Trophoblast cell (in vitro differentiated cells and primary cell): ENCODE measurements at places on chromosomes 5 and 9.

DNA sequence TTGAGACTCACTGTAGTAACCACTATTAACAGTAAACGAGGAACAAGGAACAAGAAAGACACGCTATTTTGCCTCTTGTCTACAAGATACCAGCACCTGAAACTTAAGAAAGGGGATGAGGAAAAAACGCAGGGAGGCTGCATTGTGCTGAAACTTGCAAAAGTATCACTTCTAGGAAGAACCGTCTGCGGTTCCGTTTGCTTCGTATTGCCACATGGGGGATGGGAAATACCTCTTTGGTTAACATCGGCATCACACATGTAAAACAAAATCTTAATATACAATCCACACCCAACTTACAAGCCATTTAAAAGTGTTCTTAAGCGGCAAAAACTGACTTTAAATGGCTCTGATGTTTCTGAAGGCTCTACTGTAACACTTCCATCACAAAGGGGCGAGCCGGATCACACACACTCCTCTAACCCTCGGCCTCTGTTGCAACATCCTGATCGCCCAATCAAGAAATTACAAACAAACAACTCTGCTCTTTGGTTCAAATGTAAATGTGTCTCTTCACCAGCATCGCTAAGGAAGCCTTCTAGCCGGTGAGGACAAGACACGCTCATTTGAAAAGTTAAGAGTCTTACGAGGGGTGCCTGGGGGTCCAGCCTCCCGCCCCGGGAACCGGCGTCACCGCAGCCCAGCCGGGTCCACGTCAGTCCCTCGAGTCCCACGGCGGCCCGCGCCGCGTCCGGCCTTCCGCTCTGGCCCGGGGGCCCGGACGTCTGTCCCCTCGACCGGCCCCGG lies 621 bp downstream of the SEC16A start:
- peak; percentile 57 for DNase-seq

DNA sequence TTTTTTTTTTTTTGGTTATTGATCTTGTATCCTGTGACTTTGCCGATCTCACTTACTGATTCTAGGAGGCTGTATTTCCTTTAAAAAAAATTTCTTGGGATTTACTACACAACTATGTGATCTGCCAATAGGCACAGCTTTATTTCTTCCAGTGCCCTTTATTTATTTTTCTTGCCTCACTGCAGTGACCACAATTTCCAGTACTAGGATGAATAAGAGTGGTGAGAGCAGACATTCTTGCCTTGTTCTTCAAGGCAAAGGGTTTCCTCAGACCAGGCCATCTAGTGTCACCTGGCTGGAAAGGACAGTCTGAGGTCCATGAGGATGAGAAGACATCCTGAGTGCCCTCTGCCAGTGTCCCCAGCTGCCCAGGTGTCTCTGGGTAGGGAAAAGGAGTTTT lies 265.4 kb downstream of the SPOCK1 start:
- no peak for DNase-seq

DNA sequence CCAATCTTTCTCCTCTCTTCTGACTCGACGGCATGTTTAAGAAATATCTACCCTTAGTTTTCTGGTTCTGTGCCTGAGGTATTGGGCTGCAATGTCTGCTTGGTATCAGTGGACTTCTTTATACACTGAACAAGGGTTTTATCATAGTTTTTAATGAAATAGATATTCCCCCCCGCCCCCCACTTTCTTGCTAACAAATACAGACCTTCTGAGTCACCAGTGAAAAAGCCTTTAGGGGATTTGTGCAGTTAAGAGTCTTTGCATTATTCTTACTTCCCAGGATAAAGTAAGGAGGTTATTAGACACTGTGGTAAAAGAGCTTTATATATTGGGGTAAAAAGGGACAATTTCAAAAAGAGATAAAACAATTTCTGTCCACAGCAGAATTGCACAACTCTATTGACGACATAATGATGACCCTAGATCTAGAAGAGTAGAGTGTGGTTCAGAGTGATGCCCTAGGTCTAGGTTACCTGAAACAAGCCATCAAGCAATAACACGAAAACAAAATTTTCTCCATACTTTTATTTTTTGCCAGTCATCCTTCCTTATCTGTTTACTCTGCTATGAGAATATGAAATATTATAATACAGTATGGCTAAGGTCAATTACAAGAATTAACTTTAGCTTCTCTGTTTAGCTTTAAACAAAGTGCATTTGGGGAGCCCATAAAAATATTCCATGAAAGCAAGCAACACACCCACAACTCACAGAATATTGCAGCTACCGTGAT lies 110.7 kb downstream of the PLK2 start:
- DNase-seq: no peak

DNA sequence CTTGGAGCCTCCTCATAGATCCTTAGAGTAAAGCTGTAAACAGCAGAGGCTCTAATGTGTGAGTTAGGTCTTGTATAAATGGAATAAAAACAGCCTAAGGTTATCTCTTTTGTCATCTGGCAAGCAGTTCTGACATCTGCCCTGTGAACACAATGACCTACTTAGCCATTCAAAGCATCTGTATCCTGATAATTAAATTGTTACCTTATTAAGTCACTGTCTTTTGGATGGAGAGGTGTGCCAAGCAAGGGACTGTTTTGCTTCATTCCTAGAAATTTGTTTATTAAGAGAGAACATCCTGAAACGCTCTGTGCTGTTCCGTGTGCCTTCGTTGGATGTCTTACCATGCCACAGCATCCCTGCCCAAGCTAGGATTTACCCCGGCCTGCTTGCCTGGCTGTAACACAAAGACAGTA lies 1.5 kb downstream of the LSM11 start:
- DNase-seq: peak; percentile 18

DNA sequence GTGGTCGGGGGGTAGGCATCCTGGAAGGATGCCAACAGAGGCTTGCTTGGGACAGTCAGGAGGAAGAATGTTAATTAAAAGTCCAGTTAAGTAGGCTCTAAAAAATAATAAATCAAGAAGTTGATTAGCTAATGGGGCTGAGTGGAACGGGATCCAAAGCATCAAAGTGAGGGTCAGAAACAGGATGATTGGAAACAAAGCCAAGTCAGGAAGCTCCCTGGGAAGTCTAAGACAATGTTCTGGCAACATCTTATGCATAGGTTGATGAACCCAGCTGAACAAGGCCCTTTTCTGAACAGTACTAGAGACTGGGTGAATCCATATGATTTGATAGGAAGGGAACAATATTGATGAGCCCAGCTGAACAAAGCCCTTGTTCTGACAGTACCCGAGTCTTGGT lies 50.2 kb upstream of the STARD4 start:
- no peak for DNase-seq

- DNase-seq: no peak
Measured at GRCh38 chr9:93861736-93862358, 93.3 kb downstream of the BARX1 start.

GRCh38 chr9:17217272-17217671 lies 82.4 kb downstream of the CNTLN start:
- no peak for DNase-seq

GRCh38 chr9:81141961-81142360 lies 547.4 kb downstream of the TLE1 start:
- no peak for DNase-seq

GRCh38 chr5:179606071-179606909 lies 17.2 kb downstream of the HNRNPH1 start:
- no peak for DNase-seq
